ENCODE measurements at places on chromosomes 7 and 10. TPM values are rescaled to one million over a fixed set of nuclear protein-coding genes. Genes with fewer than 3 reads are reported as not detected.

BUB3 gene
- total RNA-seq, result 84.0 TPM

ANKRD61 gene
- not detected for total RNA-seq

COL17A1 gene
- not detected for total RNA-seq

HOXA5 gene
- total RNA-seq, result 7.0 TPM

CRYGN gene
- not detected for total RNA-seq

NACAD gene
- 1.5 TPM for total RNA-seq

TAC1 gene
- total RNA-seq, result not detected

NPSR1 gene
- not detected for total RNA-seq

TMEM229A gene
- not detected for total RNA-seq

PLXNA4 gene
- 0.33 TPM for total RNA-seq

PNLIPRP2 gene
- total RNA-seq, result not detected

CHRM2 gene
- total RNA-seq, result not detected

FGFBP3 gene
- not detected for total RNA-seq

GRCh38 chr7:14905764-14906163, 3.2 kb upstream of the DGKB start:
- no peak for DNase-seq

DNA sequence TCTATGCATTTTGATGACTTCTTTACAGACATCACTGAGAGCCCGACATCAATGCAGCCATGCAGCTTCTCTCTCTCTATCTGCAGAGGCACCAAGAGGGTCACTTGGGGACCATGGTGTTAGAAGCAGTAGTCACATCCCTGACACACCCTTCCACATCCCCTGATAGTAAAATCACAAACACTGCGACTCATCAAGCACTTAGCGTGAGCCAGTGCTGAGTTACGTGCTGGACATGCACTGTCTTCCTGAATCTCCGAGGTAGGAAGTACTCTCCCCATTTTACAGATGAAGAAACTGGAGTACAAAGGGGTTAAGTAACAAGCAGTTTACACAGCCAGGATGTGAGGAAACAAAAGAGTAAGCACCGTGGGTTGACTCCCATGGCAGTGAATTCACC, 109.2 kb downstream of the OSBPL3 start:
- no peak for DNase-seq

- DNase-seq, result peak; percentile 49
Observed at GRCh38 chr10:77641788-77642397, 4.3 kb upstream of the KCNMA1 start.

GRCh38 chr7:22137026-22137425, 191.3 kb upstream of the CDCA7L start:
- DNase-seq, result no peak

DNA sequence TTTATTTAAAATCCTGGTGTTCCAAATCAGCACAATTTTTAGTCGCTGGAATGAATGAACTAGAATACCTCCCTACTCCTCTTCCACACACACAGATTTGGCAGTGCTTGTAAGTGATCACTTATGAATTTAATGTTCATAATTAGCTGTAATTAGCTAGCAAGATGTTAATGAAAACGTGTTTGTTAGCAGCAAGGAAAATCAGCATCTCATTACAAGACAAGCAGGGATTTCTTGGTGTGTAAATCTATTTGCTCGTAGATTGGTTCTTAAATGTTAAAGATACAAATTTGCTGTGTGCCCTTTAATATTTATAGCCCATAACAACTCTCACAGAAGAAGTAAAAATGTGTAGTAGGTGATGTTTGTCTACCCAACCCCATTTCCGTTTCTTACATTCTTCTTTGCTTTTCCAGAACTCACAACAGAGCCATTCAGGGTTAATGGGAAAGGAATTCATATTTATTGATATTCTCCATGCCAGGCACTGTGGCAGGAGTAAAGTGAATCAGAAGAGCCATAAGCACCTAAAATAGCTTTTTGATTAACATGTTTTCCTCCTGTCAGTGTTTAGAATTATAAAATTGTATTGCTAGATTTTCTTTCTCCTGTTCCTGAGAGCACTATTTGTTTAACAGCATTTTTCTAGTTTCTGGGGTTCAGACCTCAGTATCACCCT, 49.6 kb downstream of the SEMA3C start:
- DNase-seq, result no peak

DNA sequence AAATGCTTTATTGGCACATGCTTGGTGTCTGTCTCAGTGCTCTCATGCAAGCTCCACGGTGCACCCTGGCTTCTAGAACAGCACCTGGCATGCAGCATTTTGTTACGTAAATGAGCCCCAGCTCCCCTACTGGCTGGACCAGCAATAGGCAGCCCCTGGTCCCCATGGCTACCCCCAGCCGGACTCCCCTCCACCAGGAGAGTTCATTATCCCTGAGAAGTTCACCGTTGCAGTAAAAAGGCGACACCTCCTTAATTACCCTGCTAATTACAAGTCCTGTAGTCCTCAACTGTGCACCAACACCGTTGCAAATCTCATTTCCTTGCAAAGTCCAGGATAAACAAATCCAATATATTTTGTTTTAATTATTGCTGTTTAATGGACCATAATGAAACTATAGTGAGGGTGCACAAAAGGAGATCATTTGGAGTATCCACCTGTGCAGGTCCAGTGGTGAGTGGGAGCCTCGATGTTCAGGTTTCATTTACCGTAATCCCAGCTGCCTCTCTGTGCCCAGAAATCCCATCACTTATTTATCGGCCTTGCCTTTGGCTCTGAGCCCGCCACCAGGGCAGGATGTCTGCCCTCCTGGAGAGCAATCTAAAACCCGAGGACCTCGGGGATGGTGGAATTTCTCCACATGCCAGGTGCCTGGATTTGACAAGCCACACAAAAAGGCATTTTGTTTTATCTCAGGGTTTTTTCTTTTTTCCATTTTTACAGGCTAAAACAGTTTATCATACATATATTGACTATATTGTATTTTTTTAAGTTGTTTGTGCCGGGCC, 12.8 kb upstream of the DRGX start:
- no peak for DNase-seq

DNA sequence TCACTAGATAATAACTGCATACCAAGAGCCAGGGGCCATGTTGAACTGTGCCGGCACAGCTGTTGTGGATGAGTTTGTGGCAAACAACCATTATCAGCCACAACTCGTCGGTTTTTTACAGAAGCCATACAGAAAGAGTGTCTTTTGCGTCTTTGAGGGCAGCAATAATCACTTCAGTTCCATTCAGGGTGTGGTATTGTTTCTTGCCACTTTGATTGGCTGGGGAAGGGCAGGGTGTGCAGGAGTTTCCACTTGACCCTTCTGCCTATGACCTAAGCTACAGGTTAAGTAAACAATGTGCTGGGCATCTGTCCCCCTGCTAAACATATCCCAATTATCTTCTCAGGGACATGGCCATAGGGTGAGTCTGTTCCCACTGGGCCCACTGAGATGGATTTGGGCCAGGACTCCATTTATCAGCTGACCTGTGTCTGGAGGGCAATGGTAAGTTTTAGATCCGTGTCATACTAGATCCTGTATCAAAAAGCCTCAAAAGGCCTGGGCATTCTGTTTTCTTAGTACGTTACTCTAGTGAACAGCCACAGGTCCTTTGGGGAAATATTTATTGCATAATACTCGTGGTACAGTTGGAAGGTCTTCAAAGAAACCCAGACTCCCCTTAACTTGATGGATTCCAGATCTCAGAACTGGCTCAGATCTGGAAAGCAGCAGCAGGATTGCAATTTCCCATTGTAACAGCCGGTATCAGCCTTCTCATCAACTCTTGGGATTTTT, 15.9 kb downstream of the ZNF3 start:
- DNase-seq, result no peak

GRCh38 chr10:94878649-94879048, 59.8 kb upstream of the CYP2C9 start:
- no peak for DNase-seq

GRCh38 chr7:154686305-154686704, 316.6 kb downstream of the PAXIP1 start:
- DNase-seq, result no peak

- no peak for DNase-seq
Observed at GRCh38 chr7:129684777-129685176, 73.3 kb downstream of the NRF1 start.

- DNase-seq, result no peak
Observed at GRCh38 chr10:93600446-93601145, 439 bp downstream of the RBP4 start.

DNA sequence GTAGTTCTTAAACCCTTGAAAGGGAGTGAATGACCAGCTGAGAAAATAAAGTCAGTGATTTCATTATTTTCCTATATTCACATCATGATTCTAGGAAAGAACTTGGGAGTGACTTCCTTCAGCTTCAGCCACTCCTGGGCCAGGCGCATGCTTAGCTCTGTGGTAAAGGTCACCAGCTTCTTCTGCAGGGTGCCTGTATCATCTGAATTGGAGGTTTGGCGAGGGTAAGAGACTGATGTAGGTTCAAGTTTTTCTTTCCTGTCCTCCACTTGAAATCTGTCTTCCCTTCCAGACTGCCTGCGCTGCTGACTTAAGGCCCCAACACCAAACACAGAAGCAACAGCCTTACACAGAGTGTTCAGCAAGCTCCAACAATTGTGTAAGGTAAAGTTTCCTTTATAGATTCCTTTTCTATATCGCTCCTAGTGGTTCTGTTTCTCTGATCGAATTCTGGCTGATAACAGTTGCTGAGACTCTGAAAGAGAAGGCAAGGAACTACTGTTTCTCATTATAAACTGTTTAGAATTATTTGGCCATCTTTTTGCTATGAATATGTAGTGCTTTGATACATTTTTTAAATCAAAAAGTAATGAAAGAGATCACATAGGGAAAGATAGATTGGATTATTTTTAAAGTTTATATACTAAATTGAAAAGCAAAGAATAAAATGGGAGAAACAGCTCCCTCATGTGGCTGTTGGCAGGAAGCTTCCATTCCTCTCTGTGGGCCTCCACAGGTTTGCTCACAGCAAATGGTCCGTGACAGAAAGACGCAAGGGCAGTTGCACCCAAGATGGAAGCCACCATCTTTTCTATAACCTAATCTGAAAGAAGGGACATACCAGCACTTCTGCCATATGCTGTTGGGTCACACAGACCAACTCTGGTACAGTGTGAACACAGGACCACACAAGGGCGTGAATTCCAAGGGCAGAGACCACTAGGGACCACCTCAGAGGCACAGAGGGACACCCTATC, 14.0 kb downstream of the GATAD1 start:
- no peak for DNase-seq

DNA sequence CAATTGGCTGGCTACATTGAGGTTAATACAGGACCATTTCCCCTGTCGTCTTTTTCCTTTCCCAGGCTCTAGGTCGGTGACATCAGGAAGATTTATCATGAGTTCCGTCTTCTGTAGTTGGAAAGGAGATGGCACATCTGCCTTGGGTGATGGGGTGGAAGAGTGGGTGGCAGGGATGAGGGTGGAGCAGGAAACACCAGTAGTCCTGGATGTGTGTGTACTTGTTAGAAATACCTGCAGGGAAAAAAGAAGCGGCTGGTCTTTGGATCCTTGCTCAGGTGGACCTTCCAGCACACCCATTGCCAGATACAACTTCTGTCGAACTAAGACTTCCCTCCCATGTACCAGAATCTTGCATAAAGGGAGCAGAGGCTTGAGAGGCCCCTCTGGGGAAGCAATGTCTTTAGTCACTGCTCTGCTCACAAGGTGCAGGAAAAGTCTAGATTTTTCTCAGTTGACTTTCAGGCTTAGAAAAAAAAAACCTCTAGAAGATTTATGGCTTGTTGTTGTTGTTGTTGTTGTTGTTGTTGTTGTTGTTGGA, 516.8 kb upstream of the GALNT17 start:
- no peak for DNase-seq

- no peak for DNase-seq
Observed at GRCh38 chr7:120404042-120404441, 131.1 kb downstream of the KCND2 start.

DNA sequence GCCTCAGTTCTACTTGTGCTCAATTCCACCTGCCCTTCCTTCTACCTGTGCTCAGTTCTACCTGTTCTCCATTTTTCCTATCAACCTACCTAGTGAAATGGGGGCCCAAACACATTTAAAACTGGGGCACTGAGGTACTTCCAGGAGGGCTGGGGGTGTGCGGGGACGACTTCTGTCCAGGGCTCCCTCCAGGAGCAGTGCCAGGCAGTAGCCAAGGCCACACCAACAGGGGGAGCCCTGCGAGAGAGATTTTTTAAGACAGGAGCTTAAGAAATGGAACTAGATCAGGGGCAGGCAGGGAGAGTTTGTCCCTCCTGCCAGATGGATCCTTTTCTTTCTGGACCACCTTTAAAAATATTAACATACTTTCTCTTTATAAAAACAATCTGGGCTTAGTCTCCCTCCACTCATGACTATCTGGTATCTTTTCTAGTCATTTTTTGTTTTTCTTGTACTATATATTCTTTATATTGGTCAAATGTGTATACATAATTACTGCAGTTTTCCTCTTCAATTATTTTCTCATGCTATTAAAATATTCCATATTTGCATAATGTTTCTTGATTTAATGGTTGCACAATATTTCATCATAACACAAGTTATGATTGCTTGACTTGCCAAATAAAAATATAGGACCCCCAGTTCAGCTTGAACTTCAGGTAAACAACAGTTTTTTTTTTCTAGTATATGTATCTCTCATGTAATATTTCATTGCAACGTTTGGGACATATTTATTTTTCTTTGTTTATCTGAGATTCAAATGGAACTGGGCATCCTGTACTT, 47.3 kb upstream of the INSYN2A start:
- no peak for DNase-seq
